SK-MEL-5 (cell line): ENCODE measurements at places on chromosomes 16 and 17. TPM values are rescaled to one million over a fixed set of nuclear protein-coding genes. Genes with fewer than 3 reads are reported as not detected.

LHX1 gene
- total RNA-seq = 0.80 and 1.2 TPM in 2 replicates

GRCh38 chr17:3927628-3928340 lies 11.5 kb upstream of the P2RX1 start:
- DNase-seq = no peak

- no peak for DNase-seq
These were observed 106.4 kb upstream of the TOB1 start for GRCh38 chr17:50972577-50972976.

PITPNM3 gene
- total RNA-seq = 0.05 and 0.11 TPM in 2 replicates

- DNase-seq = no peak
These were observed 8.5 kb downstream of the CHD3 start for GRCh38 chr17:7897090-7897489.

DNA sequence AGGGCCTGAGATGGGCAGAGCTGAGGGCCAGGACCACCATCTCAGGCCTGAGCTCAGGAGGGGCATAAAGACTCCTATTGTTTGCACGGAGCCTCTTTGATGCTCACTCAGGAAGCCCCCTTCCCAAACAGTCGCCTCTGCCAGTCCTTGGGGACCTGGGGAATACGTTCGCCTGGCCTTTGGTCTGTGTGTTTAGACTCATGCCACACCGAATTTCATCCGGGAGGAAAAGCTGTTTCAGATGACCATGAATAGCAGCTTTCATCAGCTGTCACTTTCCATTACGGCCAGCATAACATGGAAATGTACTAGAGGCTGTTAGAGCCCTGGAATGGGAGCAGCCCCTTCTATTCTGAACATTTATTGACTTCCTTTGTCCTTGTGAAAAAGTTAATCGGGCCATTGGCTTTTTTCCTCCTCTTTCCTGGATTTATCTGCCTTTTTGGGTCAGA lies 139.0 kb downstream of the HS3ST3A1 start:
- no peak for DNase-seq

- no peak for DNase-seq
These were observed 81.3 kb upstream of the C16orf82 start for GRCh38 chr16:26985100-26986065.

DNA sequence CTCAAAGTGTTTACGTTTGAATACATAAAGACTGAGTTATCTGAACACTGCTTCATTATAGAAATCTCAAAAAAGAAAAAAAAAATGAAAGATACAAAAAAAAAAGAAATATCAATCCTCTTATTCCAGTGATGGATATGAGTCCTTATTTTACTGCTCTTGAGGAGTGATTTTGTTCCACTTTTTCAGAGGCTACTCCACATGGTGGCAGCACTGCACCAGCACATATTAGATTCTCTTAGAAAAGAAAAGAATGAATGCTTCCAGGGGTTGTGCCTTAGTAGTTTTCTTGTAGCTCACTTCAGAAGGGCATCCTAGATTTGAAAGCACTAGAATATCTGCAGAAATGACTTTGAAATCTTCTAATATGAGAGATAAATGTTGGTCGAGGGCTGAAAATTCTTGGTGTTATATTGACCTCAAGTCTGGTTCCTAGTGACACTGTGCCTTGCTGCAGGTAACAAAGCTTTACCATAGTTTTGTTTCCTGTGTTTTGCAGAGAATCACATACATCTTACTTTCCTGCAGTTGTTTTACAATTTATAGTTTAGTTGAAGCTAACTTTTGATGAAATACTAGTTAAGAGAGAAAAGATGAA lies 25.9 kb downstream of the AP2B1 start:
- peak; percentile 64 for DNase-seq

PIRT gene
- total RNA-seq = not detected in 2 replicates

- DNase-seq = no peak
These were observed 26.7 kb upstream of the PLCG2 start for GRCh38 chr16:81752225-81752875.

MSLN gene
- not detected in 2 replicates for total RNA-seq

- DNase-seq = peak; percentile 15
These were observed 239.1 kb upstream of the TOX3 start for GRCh38 chr16:52786091-52786490.

SPNS3 gene
- total RNA-seq = not detected in 2 replicates

DNA sequence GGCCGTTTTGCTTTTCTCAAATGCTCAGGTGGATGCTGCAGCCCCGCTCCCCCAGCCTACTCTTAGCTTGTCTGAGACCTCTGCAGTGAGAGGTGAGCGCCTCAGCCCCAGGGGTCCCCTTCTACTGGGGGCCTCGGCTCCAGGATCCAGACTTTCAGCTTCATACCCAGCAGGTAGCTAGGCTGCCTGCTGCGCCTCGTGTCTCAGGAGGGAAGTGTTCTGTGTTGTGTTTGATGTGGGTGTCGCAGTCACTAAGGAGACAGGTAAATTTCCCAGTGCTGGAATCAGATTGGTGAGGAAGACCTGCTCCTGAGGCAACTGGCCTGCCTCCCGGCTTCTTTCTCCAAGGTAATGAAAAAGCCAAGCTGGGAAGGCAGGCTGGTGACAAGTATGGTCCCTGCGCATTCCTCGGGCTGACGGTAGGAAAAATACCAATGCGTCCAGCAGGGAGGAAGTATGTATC lies 604.0 kb upstream of the SALL1 start:
- no peak for DNase-seq

GRCh38 chr17:51793686-51794085 lies 364.8 kb downstream of the CA10 start:
- DNase-seq = no peak

- DNase-seq = peak; percentile 84
These were observed 786 bp upstream of the CACNA1G start for GRCh38 chr17:50559674-50560184.

GSG1L gene
- total RNA-seq = not detected in 2 replicates

TMEM100 gene
- total RNA-seq = 10.4 and 10.7 TPM in 2 replicates

GRCh38 chr17:74119965-74120364 lies 83.5 kb upstream of the RPL38 start:
- DNase-seq = no peak

GRCh38 chr16:61797961-61798507 lies 238.2 kb downstream of the CDH8 start:
- DNase-seq = no peak

GRCh38 chr17:37368577-37368976 lies 7.2 kb upstream of the C17orf78 start:
- DNase-seq = no peak

- DNase-seq = no peak
These were observed 275.1 kb downstream of the ABCC12 start for GRCh38 chr16:47880653-47881052.

PRR11 gene
- total RNA-seq = 22.0 and 22.9 TPM in 2 replicates

TBC1D28 gene
- total RNA-seq = not detected in 2 replicates

DNA sequence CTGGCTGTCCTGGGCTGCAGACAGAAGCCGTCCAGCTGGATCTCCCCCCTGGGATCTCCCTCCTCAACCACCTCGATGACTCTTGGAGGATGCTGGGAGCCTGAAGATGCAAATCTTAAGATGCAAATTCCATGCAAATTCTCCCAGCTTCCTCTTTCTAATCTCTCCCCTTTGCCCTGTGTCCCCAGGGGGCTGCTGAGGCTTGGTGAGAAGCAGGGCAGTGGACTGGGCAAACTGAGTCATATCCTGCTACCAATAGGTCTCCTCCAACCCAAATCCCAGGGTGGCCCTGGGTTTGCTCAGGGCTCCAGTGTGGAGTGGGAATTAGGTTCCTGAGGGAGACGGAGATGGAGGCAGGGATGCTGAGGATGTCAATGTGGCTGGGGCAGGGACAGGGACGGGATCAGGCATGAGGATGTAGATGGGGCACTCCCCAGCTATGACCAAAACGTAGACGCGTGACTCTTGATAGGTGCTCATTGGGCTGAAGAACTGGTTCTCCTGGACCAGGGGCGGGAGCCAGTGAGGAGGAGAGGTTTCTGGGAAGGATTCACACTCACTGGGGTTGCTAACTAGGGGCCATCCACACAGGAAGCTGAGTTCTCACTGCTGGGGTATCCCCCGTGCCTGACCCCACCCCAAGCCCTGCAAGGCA lies 3.6 kb upstream of the ALOX12B start:
- no peak for DNase-seq

DNA sequence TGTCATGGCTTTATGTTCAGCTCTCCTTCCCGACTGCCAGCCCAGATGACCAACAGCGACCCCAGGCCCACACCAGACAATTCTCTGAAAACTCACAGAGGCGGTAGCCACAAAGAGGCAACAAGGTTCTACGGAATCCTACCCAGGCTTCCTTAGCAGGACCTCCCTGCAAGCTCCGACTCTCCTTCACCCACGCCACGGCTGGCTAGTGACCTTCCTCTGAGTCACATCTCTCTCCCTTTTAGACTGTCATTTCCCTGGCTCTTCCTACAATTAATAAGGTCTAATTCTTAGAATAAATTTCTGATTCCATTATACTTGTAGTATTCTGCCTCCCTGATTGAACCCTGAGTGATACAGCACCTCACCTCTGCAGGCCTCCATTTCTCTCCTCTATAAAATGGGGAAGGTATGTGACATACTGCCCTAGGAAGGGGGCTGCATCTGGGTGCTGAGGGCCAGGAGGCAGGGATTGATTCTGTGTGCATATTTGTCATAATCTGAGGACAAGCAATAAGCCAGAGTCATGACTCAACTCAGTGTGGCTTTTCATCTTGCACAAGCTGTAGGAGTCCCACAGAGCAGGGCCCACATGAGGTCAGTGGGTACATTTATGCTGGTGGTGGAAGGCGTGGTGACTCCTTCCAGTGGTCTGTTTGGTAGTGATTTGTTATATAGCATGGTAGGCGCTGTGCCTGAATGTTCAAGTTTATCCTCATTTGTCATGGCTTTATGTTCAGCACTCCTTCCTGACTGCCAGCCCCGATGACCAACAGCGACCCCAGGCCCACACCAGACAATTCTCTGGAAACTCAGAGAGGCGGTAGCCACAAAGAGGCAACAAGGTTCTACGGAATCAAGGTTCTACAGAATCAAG lies 46.2 kb downstream of the SMPD3 start:
- no peak for DNase-seq

DNA sequence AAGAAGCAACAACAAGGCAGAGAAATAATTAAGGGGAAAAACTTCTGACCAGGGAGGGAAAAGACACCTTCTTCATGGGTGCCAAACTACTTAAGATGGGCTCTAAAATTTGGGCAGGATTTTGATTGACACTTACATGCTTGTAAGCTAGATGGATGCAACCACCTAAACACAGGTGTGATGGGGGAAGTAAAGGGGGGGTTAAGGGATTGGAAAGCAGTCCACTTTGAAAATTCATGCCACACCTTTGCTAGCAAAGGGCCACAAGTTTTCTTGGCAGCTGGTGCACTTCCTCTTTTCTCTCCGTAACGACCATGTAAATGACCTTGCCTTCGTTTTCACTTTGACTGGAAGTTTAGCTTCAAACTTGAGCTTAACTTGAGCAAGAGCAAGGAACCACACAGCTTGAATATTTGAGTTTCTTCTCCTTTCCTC lies 14.3 kb upstream of the PRKAR1A start:
- DNase-seq = no peak

DNA sequence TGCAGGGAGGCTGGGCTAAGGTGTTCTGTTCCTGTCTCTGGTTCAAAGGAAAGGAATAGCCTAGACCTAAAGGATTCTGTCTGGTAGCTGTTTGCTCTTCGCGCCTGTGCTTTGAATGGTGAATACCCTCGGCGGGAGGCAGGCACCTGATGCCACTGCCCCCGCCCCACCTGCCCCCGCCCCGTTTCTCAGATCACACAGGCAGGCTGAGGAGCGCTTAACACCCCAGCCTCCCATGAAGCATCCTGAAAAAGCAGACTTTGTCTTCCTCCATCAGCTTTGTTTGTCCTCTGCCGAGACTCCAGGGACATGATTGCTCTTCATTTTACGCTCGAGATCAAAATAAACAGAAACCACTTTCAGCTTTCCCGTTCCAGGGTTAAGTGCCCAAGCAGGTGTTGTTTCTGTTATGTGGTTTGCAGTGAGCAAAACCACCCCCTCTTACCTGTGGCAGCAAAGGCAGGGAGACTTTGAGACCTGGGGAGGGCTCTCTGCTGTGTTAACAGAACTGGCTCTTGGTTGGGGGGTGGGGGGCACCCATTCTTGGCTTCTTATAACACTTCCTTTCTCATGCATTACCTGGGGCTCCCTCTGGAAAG lies 452.1 kb downstream of the WWOX start:
- no peak for DNase-seq

DNA sequence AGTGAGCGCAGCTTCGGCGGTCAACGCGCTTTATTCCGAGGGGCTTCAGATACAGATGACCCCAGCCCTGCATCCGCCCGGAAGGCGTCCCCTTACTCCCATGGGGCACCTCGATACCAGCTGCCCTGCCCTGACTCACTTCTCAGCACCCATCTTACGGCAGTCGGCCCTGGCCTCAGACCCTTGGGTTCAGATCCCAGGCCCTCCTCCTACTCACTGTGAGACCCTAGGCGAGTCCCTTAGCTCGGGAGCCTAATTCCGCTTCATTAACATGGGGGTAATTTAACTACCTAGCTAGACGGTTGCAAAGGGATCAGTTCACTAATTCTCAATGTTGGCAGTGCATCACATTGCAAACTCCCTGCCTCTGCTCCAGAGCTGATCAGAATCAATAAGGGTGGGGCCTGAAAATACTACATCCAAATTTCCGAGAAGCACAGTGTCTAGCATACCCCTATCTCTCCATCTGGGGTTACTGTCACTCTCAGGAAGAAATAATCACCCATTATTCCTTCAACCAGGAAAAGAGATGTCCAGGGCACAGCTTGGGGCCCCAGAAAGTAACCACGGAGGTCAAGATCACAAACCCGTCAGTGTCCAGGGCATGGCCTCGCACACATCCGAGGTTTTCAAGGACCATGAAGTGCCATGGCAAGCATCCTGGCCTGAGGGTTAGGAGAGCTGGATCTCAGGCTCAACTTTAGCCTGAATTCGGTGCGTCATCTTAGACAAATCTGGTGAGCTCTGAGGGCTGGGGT lies 415 bp upstream of the FLOT2 start:
- peak; percentile 26 for DNase-seq

C1QTNF1 gene
- 15.7 and 15.8 TPM in 2 replicates for total RNA-seq

DCUN1D3 gene
- 6.2 and 6.9 TPM in 2 replicates for total RNA-seq

DNA sequence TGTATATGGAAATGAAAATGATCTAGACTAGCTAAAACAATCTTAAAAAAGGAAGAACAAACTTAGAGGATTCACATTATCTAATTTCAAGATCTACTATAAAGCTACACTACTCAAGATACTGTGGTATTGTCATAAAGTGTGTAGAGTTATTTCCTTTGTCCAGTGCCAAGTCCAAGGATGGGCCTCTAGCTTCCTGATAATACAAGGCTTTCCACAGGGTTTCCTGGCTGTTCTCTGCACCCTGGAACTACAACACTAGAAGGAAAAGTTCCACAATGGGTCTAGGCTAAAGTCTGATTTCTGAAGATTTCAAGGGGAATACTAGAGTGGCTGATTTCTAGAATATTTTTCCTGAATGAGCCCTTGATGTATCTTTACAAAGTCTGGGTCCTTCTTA lies 34.2 kb downstream of the TBC1D3B start:
- DNase-seq = no peak

- DNase-seq = peak; percentile 44
These were observed 8.7 kb downstream of the CLEC19A start for GRCh38 chr16:19294156-19294649.

DNA sequence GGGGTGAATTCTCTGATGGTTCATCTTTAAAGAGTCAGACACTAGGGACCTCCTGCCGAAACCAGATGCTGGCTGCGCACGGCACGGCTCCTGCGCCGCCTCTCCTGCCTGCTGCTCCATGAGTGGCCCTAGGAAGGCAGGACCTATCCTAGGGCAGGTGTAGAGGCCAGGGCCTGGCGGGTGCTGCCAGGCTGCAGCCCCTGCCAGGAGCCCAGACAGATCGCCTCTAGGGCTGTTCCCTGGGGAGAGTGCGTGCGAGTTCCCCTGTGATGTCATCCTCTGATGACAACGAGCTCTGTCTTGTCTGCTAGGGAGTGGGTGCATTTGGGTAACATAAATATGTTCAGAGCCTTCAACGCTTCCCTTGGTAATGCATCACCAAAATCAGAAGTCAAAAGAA lies 23.9 kb downstream of the SLC38A10 start:
- DNase-seq = no peak

SPATA22 gene
- not detected in 2 replicates for total RNA-seq

TMEM106A gene
- total RNA-seq = 1.2 and 1.3 TPM in 2 replicates
